ENCODE measurements at places on chromosomes 2 and 18.

- DNase-seq = no peak
Observed at GRCh38 chr2:235568431-235568830, 74.6 kb downstream of the AGAP1 start.

DNA sequence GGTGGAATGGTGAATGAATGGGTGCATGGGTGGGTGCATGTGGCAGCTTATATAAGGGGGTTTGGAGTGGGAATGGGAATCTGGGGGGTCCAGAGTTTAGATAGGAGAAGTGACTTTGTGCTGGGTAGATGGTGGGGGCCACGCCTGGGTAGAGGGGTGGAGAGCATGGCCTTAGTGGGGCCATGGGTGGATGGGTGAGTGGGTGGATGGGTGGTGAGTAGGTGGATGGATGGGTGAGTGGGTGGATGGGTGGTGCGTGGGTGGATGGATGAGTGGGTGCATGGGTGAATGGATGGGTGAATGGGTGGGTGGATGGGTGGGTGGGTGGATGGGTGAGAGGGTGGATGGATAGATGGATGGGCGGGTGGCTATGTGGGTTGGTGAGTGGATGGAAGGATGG lies 53.9 kb downstream of the MYO7B start:
- DNase-seq = no peak

GRCh38 chr2:224861266-224861665 lies 145.1 kb upstream of the CCDC195 start:
- no peak for DNase-seq

DNA sequence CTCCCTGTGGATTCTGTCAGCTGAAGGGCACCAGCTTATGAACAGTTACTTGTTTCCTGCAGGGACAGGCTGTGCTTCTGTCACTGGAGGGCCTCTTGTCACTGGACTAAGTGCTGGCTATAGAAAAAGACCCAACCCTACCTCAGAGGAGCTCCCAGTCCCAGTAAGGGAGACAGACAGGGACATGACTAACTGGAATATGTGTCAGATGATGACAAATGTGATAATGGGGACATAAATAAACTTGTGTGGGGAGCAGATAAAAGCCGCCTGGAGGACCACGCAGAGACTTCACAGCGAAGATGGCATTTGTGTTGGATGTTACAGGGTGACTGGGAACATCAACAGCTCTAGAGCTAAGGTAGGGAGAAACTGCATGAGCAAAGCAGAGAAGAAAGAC lies 95.0 kb downstream of the MAPRE2 start:
- DNase-seq = no peak

GRCh38 chr2:47046271-47046670 lies 108.8 kb downstream of the STPG4 start:
- DNase-seq = no peak

- no peak for DNase-seq
Observed at GRCh38 chr18:53018791-53019190, 678.8 kb downstream of the DCC start.

GRCh38 chr2:98550165-98550564 lies 58.1 kb downstream of the COA5 start:
- DNase-seq = no peak

DNA sequence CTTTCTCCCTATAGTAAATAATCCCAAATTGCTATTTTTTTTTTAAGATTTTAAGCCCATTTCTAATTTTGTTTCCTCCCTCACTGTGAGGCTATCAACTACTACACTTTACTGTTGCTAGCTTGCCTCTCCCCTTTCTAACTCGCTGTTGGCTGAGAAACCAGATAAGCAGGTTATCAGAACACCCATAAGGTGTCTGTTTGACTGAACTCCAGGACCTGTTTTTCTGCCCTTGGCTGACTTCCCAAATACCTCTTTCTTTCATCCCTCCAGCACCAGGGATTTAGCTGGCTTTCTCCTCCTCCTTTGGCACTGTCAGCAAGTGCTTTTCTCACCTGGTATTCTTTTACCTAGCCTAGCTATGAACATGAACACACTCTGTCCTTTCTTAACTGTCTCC lies 11.1 kb downstream of the TRAK2 start:
- no peak for DNase-seq

DNA sequence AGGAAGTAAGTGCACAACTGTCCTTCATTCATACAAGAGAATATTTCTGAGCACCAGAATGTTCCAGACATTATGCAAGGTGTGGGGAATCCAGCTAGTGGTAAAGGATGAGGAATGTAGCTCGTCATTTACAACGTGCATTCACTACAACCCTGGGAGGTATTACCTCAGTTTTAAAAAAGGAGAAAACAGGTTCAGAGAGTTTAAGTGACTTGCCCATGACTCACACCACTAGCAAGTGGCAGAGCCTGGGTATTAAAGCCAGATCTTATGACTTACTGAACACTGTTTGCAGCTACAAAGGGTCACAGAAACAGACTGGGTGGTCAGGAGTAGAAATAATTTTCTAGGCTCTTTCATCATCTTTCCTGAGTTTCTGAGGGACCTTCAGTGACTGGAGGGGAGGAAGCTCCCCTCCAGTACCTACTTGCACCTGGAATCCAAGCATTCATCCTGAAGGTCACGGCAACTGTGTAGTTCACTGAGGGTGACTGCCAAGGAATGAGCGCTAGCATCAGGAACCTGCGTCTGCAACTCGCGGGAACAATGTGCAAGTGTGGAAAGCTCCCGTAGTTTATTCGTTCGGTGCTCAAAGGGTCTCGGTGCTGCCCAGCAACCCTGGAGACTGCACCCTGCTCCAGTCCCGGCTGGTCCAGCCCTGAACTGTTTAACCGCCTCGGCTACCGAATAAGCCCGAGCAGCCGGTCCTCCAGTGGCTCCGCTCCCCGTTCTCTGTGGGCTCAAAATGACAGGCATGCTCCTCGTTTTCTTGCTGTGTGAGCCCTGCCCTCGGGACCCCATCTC lies 647 bp downstream of the CCDC121 start:
- no peak for DNase-seq

GRCh38 chr18:12455496-12455895 lies 47.8 kb downstream of the PRELID3A start:
- no peak for DNase-seq

GRCh38 chr2:119227346-119227745 lies 3.7 kb downstream of the STEAP3 start:
- no peak for DNase-seq

- no peak for DNase-seq
Observed at GRCh38 chr18:8362863-8363262, 246.4 kb upstream of the RAB12 start.

DNA sequence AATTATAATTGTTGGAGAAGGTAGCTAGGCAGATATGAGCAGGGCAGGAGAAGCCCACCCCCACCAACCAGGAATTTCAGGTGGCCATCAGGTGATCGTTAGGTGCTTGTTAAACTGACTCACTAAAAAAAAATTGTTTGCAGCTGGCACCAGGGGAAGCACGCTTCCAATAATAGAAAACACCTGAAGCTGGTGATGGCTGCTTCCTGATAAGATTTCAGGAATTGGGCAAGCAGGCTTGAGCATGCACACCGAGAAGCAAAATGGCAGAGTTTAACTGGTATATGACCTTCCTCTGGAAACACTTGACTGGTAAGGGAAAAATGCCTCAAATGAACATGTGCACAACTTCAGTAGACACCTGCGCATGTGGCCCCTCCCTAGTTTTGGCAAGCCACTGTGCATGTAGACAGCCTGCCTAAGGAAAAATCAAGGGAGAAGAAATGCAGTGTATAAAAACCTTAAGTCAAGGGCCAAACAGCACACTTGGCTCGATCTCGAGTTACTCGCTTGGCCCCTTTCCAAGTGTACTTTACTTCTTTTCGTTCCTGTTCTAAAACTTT lies 292.8 kb downstream of the CCDC85A start:
- DNase-seq = no peak

DNA sequence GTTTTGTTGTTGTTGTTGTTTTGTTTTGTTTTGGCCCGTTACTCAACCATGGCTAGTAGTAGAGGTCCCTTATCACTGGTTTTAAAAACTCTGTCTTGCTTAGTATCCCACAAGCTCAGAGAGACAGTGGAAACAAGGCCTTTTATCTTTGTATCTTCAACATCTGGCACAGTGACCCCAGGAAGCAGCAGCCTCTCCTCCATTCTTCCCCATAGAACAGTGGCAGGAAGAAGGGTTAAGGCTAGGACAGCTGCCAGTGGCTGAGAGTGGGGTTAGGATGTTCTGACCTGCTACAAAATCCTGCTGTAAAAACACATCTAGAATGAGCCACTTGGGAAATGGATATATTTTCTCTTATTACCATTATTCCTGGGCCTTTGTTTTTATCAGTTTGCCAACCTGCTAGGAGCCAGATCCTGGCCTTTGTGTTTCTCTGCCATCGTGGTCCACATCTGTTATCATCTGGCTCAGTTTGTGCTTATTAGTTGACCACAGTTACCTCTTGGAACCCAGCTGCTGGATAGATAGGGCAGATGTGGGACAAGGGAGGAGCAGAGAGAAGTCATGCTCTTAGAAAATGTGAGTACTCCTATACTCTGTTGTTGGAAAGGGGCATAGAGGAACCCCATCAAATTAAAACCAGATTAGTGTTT lies 246.8 kb downstream of the AGPS start:
- DNase-seq = no peak

DNA sequence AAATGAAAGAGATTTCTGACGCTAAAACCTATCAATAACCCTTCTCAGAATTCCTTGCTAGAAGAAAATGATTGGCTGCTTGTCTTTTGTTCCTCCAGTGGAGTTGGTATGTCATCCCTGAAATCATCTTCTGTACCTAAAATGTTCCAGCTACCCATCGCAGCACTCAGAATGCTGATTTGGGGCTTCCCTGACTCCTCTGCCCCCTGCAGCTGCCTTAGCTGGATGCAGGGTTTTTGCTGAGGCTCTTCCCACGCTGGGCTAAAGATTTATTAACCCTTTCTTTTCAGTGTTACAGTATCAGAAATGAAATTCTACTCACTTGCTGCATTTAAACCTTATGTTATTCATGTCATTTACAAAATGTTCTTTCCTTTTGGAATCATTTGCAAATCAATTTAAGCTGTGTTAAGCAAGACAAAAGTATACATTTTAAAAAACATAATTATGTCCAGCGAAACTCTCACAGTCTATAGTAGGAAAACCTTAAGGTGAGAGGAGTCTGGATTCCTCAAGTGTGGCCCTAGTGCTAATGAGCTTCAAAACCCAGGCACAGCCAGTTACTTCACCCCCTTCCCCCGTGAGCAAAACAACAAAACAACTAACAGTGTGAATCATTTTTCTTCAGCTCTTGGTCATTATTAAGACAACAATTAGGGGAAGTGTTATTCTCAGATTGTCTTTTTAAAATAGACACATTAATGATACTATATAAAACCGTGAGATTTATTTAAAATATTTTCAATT lies 32.8 kb downstream of the PKP4 start:
- DNase-seq = no peak

DNA sequence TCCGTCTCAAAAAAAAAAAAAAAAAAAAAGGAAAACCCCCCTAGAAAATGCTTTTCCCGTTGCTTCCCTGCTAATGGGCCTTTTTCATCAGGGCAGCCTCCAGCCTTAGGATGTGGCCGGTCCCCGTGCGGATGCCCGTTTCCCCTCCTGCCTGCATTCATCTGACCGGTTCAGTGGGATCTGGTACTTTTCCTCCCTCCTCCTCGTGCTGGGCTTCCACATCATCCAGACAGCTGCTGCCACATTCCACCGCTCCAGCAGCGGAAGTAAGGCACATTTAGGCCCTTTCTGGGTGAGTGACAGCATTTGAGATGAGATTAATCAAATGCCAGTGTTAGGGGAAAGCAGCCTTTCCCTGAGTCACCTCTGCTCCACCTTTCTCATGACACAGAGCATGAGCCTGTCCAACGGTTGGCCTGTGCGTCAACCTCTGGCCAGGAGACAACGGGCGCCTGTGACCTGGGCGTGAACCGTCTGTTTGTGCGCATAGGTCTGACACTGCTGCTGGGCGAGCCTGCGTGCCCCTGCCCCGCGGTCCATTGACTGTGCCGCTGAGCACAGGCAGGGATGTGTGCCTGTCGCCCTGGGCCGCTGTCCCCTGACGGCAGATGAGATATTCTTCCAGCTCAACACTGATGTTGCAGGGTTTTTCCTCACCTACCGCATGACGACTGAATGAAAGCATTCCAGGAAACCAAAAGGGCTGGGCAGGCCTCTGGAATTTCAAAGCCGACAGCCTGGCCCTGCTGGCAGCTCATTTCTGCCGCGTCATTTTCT lies 174.0 kb downstream of the TGIF1 start:
- DNase-seq = no peak

DNA sequence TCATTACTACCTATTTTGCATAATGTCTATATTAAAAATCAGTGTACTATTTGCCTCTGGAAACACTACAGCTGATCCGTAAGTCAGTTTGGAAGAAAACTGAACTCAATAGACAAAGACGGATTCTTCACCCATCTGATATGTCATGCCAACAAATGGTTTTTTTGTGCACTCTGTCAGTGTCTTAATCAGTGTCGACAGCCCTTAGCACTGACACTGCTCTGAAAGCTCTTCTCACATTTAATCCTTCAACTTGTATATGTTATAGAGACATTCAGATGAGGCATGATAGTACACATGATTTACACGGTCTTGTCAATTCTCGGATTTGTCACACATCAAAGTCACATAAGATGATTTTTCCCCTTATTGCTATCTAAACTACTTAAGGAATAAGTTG lies 347.5 kb upstream of the GALNT5 start:
- DNase-seq = no peak

GRCh38 chr2:85215448-85216401 lies 82.5 kb downstream of the TCF7L1 start:
- DNase-seq = no peak

DNA sequence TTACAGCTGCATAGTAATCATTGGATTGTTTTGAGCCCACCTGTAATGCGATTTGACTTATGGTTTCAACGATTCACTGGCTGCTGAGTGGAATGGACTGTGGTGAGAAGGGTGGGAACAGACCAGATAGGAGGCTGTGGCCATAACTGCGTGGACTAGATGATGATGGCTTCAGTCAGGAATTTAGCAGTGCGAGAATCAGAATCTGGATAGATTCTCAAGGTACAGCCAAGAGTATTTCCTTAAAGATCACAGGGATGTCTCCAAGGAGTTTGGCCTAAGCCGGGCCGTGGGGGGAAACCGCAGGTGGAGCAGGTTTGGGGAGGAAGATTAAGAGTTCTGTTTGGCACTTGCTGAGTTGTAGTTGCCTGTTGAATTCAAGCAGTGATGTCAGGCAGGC lies 44.0 kb upstream of the CHMP1B start:
- no peak for DNase-seq

DNA sequence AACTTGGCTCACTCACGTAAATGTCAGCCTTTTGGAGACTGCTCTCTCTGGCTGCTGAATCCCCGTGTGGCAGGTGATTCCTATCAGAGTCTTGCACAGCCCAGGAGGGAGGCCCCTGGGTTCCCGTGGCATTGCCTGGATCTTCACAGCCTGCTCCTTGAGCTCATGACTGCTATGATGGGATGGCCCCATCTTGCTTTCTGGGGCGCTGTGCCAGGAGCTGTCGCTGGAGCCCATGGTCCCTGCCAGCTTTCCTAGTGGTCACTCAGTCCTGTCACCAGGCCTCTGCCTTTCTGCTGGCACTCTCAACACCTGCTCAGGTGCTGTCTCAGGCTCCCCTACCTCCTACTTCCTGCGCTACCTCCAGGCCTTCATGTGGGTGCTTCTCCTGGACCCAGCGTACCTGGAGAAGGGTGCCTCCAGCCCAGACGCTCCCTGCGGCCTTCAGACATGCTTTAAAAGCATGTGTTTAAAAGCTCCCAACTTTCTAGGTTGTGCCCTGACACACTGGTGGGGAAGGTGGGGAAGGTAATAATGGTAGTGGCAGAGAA lies 110.1 kb downstream of the MCFD2 start:
- DNase-seq = no peak

Measured in stimulated activated CD4-positive, alpha-beta T cell treated with anti-CD3 and anti-CD28 coated beads, TNF-alpha, amount 100 ng/mL, for 48 hours (primary cell).